ENCODE measurements at places on chromosomes 7 and 10.

DNA sequence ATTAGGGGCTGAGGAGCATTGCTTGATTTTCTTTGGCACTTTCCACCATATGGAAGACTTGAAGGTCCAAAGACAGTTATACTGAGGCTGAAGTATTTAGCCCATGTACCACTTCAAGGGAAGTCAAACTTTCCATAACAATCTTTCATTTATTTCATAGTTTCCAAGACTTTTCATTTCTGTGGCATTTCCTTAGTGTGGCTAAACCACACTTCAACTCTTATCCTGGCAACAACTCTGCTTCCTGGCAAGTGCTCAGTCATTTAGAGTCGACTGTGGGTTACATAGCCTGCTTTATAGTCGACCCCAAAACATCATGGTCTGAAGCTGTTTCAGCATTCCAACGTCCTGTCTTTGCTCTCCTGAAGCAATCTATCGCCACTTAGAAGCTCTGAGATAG is 343.0 kb upstream of the SEMA3D start:
- no peak for DNase-seq

DNA sequence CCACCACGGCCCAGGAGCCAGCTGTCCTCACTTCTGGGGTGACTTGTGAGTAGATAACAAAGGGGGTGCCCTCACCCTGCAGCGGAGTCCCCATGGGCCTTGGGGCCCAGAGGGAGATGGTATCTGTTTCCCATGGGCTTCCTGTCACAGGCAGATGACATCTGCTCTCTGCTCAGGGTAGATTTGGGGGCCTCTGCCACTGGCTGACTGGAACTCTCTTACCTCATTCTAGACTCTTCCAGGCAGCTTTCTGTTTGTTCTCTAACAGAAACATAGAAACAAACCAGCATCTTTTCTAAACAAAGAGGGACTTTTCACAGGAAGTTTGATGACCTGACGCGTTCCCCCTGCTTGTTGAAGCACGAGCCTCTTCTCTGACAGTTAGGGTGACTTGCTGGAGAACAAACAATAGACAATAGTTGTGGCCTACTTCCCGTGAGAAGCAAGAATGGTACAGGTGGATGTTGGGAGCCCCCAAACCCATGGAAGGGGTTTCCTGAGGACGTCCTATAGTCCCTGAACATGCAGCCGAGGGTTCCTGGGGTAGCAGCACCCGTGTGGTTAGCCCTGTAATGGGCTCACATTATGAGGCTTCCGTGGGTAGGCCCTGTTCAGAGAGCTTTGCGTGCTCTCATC is 61.6 kb downstream of the GRK5 start:
- DNase-seq: peak; percentile 60

DNA sequence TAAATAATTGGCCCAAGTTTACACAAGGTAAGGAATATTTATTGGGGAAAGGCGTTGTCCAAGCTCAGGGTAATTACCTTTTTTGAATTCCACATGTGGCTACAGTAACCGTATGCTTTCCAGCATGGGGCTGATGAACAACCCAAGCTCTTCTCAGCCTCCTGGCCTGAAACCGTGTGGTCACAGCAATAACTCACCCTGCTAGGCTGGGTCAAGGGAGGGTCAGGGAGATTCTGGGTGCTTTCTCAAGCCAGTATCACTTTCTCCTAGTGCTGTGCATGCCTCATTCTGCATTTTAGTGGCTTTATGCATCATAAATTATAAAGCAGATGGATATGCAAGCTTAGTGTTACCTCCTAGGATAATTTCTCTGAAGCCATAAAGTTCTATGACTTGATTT is 273.9 kb downstream of the PAXIP1 start:
- no peak for DNase-seq

- DNase-seq: no peak
These were observed 24.2 kb upstream of the CHST12 start for GRCh38 chr7:2379161-2379560.

GRCh38 chr10:109405338-109405737 is 518.0 kb downstream of the XPNPEP1 start:
- no peak for DNase-seq

DNA sequence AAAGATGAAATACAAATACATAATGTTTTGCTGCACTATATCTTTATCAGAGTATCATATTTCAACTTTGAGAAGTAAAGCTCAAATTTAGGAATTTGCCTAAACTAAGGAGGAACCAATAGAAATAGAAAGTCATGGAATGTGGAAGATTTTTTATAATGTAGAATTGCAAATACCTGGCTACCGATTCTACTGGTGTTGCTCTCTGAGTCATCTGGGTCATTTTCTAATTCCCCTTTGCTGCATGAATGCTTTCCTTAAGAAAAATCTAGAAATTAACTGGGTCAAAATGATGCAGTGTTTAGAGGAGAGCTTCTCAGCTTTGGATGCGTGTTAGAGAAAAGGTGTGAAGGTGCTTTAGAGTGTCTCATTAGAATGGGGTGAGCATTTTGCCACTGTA is 568.9 kb upstream of the ANKRD30A start:
- no peak for DNase-seq

- no peak for DNase-seq
These were observed 110.2 kb downstream of the LARP4B start for GRCh38 chr10:821322-821721.

- DNase-seq: no peak
These were observed 68.8 kb upstream of the TMEM140 start for GRCh38 chr7:135079068-135079467.

- DNase-seq: no peak
These were observed 25.2 kb downstream of the OGDH start for GRCh38 chr7:44631458-44632115.

- DNase-seq: no peak
These were observed 202.2 kb downstream of the ZEB1 start for GRCh38 chr10:31520986-31521831.

GRCh38 chr7:96284835-96285234 is 37.1 kb downstream of the SLC25A13 start:
- DNase-seq: no peak

- DNase-seq: no peak
These were observed 60.6 kb downstream of the INSIG1 start for GRCh38 chr7:155358066-155358947.

DNA sequence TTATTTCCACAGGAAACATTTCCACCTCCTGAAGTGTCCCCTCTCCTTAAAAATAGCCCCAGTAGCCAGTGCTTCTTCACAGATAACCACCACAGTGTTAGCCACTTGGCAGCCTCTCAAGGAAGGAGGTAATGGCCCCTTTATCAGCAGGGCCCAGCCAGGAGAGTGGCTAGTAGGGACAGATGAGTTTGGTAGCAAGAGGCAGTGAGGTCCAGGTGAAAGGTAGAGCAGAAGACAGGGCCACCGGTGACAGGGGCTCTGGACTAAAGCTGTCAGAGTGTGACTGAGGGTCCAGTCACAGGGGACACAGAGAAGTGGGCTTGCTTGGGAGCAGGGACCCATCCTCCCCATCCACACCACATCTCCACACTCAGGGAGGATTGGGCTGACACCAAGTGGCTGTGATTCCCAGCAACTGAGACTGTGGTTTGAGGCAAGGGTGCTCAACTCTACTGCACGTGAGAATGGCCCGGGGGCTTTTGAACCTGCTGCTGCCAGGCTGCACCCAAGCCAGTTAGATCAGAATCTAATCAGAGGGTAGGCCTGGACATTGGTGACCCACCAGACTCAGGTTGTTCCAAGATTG is 52.2 kb downstream of the C10orf120 start:
- DNase-seq: no peak

GRCh38 chr7:99357701-99358490 is 16.6 kb upstream of the ARPC1B start:
- DNase-seq: no peak

DNA sequence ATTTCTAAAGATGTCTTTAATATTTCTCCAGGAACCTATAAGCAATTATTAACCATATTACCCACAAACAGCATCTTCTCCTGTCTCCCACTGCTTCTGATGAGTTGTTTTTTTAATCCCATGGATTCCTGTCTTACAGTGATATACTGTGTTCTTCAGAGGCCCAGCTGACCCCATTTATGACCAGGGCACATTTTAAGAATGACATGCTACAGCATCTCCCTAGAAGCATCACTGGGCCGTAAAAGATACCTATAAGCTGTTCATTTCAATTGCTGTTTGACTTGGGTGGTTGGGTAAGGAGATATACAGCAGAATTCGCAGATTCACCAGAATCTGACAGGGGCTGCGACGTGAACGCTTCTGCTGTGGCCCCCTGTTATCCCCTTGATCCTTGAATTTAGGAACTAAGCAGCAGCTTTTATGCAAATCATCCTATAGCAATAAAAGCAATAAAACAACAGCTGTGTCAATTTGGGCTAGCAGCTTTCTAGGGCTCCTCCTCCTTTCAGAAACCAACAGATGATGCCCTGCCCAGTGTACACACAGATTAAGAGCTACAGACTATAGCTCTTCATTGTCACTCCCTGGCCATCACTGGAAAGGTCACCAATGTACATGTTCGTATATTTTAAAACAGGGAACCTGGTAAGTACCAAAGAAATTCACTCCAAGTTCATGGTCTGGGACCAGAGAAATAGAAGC is 86.8 kb downstream of the CPEB3 start:
- DNase-seq: no peak

- no peak for DNase-seq
These were observed 179.5 kb upstream of the CXCL12 start for GRCh38 chr10:44564361-44564760.

DNA sequence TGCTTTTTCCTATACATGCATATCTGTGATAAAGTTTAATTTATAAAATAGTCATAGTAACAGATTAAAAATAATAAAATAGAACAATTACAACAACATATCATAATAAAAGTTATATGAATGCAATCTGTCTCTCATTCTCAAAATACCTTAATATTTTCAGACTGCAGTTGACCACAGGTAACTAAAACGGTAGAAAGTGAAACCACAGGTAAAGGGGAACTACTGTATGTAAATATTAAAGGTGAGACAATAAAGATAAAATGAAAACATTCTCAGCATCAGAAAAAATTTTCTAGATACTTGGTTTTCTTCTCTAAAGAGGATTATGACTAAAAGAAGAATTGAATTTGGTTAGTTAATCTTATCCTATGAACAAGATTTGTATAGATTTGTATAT is 6.0 kb downstream of the FKBP14 start:
- no peak for DNase-seq

- DNase-seq: no peak
These were observed 566.0 kb upstream of the FOXK1 start for GRCh38 chr7:4115941-4116610.

DNA sequence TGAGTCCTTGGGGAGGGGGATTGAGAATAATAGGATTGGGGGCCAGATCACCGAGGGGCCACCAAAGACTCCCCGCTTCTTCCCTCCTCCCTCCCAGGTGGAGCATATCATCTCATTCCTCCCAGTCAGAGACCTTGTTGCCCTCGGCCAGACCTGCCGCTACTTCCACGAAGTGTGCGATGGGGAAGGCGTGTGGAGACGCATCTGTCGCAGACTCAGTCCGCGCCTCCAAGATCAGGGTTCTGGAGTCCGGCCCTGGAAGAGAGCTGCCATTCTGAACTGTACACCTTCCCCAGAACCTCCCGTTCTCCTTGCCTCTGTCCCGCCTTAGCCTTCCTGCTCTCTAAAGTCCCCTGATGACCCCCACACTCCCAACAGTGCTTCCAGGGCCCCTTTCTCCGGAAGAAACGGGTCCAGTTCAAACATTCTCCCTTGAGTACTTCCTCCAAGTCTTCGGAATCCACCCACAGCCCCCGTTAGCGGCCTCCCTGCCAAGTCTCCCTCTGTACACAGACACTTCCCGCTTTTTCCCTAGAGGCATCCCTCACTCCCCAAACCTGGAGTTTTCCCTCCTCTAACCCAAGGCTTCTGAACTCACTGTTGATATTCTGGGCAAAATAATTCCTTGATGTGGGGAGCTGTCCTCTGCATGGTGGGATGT is 4.1 kb downstream of the FBXO24 start:
- no peak for DNase-seq

- no peak for DNase-seq
These were observed 11.9 kb downstream of the ANTXRL start for GRCh38 chr10:46298477-46299285.

DNA sequence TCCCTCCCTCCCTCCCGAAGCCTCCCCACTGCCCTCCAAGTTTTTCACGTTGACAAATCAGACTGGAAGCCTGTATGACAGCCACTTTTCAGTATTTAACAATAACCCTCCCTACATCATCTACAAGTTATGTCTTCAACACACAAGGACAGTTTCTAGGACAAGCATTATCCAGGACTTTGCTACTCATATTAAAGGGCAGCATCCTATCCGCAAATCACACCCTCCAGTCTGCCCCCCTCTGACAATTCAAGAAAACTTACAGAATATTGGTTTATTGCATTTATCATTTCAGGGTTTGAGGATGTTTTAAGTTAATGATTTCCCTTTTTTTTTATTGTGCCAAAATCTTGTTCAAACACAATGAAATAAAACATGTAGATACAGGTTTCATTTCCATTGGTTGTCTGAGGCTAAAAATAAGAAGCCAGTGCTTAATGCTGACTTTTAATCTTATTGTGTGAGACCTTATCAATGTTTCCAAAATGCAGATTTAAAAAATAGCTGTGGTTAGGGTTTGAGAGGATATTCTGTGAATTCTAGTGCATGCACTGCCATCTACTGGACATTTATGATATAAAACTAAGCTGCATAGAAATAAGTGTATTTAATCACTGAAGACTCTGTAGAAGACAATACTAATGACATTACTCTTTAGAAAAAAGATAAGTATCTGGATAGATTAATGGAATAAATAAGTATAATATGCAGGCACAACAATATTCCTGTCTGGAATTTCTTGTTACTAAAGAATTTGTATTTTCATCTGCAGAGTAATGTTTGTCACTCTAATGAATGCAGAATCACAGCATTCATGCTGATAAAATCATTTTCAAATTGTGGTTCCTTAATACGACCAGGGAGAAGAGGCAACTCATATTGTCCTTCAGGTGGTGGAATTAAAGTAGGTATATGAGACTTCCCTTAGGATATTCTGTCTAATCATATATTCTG is 64.1 kb downstream of the CAV1 start:
- DNase-seq: no peak

GRCh38 chr10:74490551-74490950 is 335.8 kb upstream of the KAT6B start:
- DNase-seq: no peak

GRCh38 chr7:133134810-133135209 is 52.9 kb upstream of the CHCHD3 start:
- no peak for DNase-seq

DNA sequence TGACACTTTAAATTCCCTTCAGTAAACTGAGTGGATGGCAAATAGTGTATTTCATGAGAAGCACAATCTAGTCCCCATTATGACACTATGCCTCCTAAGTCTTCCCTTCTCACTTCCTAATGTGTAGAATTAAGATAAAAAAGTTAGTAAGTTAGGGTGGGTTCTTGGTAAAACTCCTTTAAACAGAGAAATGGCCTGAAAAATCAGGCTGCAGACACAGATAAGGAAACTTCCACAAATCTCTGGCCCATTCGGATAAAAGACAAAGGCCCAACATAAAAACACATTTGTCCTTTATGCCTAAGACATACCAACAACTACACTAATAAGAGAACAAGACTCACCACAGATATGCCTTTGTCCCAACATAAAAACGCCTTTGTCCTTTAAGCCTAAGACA is 21.5 kb downstream of the AKR1C8 start:
- no peak for DNase-seq

All from GM12864 (cell line).